ENCODE measurements at places on chromosomes 13 and 19. TPM values are rescaled to one million over a fixed set of nuclear protein-coding genes. Genes with fewer than 3 reads are reported as not detected.

The COX7A1 gene
- total RNA-seq, result 8.4 TPM

The APC2 gene
- total RNA-seq, result not detected

The ODAD3 gene
- 0.54 TPM for total RNA-seq

The ZSCAN22 gene
- 1.8 TPM for total RNA-seq

The IQCN gene
- total RNA-seq, result 0.11 TPM

The CEACAM8 gene
- total RNA-seq, result not detected

The FAM98C gene
- 27.3 TPM for total RNA-seq

The ZNF135 gene
- total RNA-seq, result 5.1 TPM

The CACNA1A gene
- 8.5 TPM for total RNA-seq

The C5AR1 gene
- not detected for total RNA-seq

The GAPDHS gene
- not detected for total RNA-seq

The SWSAP1 gene
- 0.32 TPM for total RNA-seq

The NLRP11 gene
- total RNA-seq, result not detected
